ENCODE measurements at places on chromosomes 2 and 18.

GRCh38 chr2:224198436-224198835 lies 159.3 kb upstream of the SERPINE2 start:
- no peak for DNase-seq

- DNase-seq, result no peak
Measured at GRCh38 chr2:198390670-198391069, 586.3 kb downstream of the PLCL1 start.

GRCh38 chr18:75215663-75216062 lies 5.1 kb downstream of the TSHZ1 start:
- no peak for DNase-seq

DNA sequence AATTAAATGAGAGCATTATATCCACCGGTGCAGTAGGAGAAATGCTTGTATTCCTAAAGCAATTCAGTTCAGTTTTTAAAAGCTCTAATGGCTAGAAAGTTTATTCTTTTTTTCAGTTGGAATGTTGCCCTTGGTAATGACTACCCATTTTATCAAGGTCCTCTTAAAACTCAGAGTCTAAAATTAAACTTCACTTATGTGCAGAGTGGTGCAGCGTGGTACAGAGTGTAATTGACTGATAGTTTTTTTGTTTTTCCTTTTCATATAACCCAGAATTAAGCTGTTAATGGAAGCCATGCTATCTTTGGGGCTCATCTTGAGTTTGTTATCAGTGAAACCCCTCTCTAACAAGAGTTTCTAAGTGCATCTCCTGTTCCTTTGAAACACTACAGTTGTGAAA lies 21.4 kb downstream of the NCOA1 start:
- DNase-seq, result no peak

DNA sequence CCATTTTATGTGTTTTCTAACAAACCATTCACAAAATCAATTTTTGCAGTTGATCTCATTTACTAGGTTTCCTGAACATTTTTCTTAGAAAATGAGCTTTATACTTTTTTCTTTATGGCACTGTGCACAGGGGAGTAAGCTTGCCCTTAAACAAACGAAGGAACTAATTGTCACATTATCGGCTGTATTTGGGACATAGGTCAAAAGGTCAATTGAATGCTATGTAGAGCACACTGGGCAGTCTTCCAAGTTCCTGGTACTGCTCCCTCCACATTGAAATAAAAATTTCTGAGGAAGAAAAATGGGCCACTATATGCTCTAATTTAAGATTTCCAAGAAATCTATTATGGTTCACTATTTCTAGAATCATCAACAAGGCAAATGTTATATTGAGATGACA lies 93.6 kb upstream of the TMEFF2 start:
- no peak for DNase-seq

DNA sequence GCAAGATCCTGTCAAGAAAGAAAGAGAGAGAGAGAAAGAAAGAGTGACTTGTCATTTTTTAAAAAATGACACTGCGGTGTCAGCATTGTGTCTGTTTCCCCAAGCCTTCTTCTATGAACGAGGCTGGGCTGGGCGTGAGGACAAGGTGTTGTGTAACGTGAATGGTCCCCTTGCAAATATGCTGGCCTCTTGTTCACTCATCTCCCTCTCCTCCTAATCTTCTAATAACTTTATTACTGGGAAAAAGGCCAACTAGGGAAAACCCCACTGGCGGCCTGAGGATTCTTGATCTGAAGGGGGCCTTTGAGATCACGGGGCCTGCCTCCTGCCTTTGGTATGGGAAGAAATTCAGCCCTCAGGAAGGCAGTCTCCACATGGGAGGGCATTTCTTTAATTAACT lies 163.1 kb downstream of the MIB1 start:
- DNase-seq, result no peak
